ENCODE measurements at places on chromosomes 2 and 18.

DNA sequence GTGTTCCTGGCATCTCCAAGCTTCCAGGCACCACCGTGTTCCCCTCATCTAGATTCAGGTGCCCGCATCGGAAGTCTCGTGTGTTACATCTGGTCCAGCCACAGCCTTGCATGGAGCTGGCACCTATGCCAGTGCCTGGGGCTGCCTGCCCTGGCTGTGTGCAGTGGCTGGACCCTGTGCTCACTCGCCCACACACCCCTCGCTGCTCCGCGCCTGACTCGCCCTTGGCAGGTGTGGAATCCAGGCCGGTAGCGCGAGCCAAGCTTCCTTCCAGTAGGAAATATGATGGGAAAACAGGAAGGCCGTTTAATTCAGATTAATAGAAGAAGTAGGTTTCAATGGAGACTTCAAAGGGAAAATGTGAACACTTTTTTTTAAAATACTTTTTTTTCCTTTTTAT is 78.0 kb downstream of the PTPN4 start:
- no peak for DNase-seq

GRCh38 chr2:239496700-239497099 is 95.9 kb upstream of the HDAC4 start:
- DNase-seq: no peak

DNA sequence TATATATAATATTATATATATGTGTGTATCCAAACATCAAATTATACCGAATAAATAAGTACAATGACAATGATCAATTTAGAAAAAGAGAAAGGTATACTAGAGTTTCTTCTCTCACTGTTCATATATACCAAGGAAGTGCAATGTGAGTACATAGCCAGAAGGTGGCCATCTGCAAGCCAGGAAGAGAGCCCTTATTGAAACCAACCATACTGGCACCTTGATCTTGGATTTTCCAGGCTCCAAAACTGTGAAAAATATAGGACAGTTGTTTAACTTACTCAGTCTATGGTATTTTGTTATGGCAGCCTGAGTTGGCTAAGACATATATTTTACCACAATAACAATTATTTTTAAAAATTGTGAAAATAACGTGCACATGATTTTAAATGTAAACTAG is 1490.2 kb upstream of the SLC39A10 start:
- peak; percentile 42 for DNase-seq

DNA sequence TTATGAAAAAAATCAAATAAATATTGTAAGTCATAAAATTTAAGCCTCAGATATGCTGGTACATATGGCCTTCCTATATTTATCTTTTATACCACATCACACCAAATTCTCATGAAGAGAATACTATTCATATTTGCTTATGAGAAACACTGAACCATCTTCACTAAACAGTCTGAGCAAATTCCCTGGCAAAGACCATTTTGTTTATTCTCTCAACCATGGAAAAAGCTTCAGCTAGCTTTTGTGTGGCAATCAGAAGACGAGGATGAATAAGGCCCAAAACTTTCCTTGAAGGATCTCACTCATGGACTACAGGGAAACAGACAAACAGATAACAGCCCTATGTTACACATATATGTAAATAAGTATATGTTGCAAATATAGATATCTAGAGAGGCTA is 252.1 kb downstream of the TMX3 start:
- DNase-seq: no peak

DNA sequence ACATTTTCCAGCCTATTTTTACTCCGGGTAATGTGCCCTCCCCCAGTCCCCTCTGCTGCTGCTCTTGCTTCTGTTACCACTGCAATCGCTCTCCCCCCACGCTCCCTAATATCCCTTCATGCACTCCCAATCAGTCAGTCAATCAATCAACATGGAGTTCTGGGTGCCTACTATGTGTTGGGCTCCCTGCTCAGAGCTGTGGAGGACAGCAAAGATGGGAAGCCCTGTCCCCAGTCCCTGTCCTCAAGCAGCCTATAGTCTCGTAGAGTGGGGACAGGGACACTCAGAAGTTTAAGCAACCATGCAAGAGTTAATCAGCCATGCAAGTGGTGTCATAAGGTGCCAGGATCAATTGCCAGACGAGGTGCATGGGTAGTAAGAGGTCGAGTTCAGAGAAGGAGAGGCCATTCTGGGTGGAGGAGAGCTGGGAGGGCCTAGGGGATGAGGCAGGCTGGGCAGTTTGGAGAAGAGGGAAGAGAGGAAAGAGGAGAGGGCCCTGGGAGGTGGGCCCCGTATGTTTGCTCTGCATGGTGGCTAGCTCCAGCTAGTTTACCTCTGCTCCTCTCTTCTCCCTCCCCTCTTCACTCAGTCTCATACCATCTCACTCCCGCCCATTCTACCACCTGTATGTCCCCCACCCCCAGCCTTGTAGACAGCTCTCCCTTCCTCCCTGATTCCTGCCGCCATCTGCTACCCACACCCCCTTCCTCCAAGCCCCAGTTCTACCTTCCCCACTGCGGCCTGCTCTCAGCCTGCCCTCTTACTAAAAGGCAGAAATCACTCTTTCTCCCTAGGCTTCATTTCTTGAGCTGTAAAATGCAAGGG is 3.9 kb downstream of the ASIC4 start:
- DNase-seq: no peak

DNA sequence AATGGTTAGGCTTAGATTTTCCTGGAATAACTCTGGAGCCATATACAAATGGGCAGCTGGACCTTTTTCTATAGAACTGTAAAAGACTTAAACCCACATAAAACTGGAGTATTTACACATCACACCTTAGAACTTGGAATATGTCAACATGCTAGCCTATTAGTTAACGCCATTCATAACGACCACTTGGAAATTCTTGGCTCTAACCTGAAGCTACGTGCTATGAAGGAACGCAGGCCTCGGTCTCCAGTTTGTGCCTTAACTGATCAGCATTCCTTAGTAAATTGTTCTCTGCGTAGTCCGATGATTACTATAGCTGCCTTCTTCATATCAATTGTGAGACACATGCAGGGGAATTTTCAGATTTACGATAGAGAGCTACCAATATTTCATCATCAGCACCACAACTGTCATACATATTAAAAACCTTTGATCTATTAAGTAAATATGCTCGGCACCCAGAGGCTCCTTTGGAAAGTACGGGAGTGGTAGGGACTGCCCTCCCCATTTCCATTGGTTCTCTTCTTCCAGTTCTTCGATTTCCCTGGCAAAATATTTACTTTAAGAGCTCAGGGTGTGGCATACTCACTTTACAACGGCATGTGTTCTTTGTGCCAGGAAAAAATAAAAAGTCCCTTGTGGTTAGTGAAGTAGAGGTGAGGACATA is 17.5 kb upstream of the CCL20 start:
- DNase-seq: no peak

DNA sequence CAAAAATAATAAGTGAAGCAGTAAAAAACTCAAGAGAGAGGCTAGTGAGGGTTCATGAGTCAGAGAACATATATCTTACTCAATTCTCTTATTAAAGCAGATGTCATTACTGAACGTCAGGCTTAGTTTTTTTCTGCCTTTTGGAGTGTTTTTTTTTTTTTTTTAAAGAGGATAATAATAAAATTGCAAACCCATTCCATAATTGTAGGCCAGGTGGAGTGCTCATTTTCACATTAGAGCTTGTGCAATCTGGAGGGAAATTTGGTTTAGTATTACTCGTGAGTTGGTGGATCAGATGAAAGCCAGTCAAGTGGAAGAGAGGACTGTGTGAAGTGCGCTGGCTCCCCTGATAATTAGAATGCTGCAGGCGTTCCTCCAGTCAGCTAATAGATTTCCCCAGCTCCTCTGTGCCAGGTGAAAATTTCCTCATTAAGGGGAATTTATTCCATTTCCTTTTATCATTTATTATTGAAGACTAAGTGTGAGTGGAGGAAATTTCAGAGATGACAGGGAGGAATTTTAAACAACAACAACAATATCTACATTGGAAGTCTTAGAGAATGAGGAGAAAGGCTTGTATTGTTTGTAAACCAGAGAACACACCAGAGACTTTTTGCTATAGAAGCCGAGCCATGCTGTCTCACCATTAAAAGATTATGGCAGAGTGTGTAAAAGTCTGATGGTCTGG is 74.6 kb downstream of the CPS1 start:
- no peak for DNase-seq
